CD4-positive, alpha-beta T cell treated with Interferon gamma for 1 hour (primary cell): ENCODE measurements at places on chromosomes 5 and 9.

- DNase-seq: no peak
Measured at GRCh38 chr5:154970759-154971158, 29.9 kb downstream of the MRPL22 start.

- DNase-seq: no peak
Measured at GRCh38 chr9:68733021-68733405, 28.0 kb downstream of the PIP5K1B start.

DNA sequence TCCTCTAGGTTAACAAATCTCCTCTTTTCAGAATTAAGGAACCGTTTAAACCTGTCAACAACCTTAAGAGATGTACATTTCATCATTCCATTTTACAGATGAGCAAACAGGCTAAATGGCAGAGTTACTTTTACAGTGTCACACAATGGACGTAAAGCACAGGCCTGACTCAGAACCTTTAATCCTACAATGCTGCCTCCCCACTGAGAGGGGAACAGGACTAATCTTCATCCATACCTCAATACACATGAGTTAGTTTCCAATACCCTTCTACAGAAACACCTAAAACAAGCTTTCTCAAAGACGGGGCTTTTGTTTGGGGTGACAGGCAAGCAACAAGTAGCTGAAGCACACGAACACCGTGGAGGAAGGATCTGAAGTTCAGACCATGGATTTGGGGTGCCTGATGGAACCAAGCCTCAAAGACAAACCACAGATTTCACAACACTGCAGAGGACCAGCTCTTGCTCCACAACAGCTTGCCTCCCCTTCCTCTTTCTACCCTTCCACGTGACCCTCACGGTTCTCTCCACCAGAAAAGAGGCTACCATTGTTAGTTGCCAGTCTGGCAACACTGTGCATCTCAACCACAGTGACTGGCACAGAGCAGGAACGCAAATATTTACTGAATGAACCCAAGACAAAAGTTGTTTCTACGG, 1.8 kb downstream of the RNF130 start:
- peak; percentile 64 for DNase-seq

GRCh38 chr9:92254381-92255337, 38.8 kb downstream of the IARS1 start:
- DNase-seq: no peak
